Epithelial cell of alveolus of lung (primary cell): ENCODE measurements at places on chromosomes 5 and 9. TPM values are rescaled to one million over a fixed set of nuclear protein-coding genes. Genes with fewer than 3 reads are reported as not detected.

Gene FOXD1
- 13.2 and 18.0 TPM in 2 replicates for total RNA-seq

Gene FOXI1
- not detected in 2 replicates for total RNA-seq

Gene MYOZ3
- total RNA-seq: 0.26 and 0.40 TPM in 2 replicates

Gene FOXB2
- not detected in 2 replicates for total RNA-seq

Gene RALGPS1
- total RNA-seq: 0.32 and 1.3 TPM in 2 replicates

Gene PCDHGA8
- 0.65 and 1.2 TPM in 2 replicates for total RNA-seq

Gene MSMP
- total RNA-seq: not detected in 2 replicates

Gene SOHLH1
- total RNA-seq: not detected in 2 replicates

Gene TLX3
- total RNA-seq: not detected in 2 replicates

Gene KCNN2
- 0.26 and 0.96 TPM in 2 replicates for total RNA-seq

Gene FAM221B
- not detected in 2 replicates for total RNA-seq

Gene AK8
- total RNA-seq: 0.13 and 0.88 TPM in 2 replicates

Gene RXRA
- 17.6 and 29.9 TPM in 2 replicates for total RNA-seq

Gene TSSK1B
- total RNA-seq: 0.26 and 0.48 TPM in 2 replicates

Gene PCDHA10
- total RNA-seq: under 0.01 TPM in 1 of 2 replicates, not detected in the other

Gene CXCL14
- not detected in 2 replicates for total RNA-seq

Gene PLK2
- total RNA-seq: 133 and 1,244 TPM in 2 replicates

Gene NME5
- total RNA-seq: 1.4 and 1.7 TPM in 2 replicates

Gene WNK2
- total RNA-seq: not detected in 2 replicates

Gene GLRX
- 149 and 174 TPM in 2 replicates for total RNA-seq

Gene PCDHGA4
- total RNA-seq: 0.78 and 6.0 TPM in 2 replicates

Gene PHPT1
- total RNA-seq: 101 and 129 TPM in 2 replicates

Gene PLAC8L1
- not detected in 2 replicates for total RNA-seq

Gene MAP1B
- 58.9 and 234 TPM in 2 replicates for total RNA-seq
